ENCODE measurements at places on chromosomes 3 and 15.

GRCh38 chr3:156382458-156383346, 172.2 kb downstream of the SSR3 start:
- peak; percentile 4 for DNase-seq

DNA sequence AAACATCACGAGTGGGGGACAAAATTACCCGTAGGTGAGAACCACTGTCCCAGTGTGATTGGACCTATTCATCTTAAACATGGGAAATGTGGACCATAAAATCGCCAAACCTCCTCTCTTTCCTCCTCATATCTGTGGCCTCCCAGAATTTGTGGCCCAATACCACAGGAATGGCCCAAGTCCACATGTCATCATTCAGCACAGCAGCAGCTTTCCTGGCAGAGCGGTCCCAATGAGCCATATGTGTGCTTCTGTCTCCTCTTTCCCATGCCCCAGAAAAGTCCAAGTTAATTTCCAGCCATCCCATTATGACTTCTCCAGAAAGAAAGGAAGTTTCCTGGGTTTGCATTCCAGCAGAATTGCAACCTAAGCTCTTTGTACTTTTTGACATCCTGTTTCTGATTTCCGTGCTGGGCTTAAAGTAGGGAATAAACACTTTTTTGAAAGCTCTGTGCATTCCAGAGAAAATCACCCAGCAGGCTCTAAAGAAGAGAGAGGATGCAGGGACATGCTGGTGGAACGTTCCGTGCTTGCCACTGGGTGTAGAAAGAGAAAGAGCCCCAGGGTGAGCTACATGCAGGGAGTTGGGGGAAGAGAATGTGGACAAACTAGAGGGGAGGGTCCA, 259.4 kb upstream of the PROK2 start:
- DNase-seq = peak; percentile 62

DNA sequence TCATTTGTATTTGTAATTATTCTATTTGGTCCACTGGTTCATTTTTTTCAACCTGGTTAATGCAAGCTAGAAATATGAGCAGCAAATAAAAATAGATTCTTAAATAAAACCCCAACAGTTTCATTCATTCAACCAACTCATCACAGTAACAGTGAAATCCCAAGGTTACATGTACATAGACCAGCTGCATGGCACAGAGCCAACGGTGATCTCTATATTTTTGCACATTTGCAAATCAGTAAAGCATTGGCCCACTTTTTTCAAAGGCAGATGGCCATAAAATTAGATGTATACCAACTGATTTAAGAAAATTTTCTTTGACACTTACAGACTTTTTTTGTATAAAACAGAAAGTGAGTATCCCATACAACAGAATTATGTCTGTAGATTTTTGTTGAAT, 49.3 kb downstream of the STRIT1 start:
- DNase-seq = peak; percentile 16

DNA sequence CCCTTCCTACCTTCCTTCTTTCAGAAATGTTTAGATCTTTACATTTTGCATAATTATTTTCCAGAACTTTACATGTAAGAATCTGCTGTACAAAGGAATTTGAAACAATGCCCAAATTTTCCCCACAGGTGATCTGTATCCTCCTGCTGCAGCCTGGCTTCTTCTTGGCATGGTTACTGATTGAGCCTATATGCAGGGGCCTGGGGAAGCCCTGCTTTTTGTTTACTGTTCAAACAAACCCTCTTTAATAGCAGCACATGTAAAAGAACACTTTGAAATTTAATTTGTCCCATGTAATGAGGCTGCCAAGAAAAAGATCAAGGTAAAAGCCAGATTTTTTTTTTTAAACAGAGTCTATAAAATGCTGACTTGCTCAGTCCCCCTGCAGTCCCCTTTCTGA, 432.2 kb downstream of the TUSC7 start:
- DNase-seq = no peak

GRCh38 chr15:46555547-46555946, 920.7 kb downstream of the SQOR start:
- no peak for DNase-seq

GRCh38 chr3:13023971-13024764, 49.1 kb downstream of the IQSEC1 start:
- DNase-seq = no peak

DNA sequence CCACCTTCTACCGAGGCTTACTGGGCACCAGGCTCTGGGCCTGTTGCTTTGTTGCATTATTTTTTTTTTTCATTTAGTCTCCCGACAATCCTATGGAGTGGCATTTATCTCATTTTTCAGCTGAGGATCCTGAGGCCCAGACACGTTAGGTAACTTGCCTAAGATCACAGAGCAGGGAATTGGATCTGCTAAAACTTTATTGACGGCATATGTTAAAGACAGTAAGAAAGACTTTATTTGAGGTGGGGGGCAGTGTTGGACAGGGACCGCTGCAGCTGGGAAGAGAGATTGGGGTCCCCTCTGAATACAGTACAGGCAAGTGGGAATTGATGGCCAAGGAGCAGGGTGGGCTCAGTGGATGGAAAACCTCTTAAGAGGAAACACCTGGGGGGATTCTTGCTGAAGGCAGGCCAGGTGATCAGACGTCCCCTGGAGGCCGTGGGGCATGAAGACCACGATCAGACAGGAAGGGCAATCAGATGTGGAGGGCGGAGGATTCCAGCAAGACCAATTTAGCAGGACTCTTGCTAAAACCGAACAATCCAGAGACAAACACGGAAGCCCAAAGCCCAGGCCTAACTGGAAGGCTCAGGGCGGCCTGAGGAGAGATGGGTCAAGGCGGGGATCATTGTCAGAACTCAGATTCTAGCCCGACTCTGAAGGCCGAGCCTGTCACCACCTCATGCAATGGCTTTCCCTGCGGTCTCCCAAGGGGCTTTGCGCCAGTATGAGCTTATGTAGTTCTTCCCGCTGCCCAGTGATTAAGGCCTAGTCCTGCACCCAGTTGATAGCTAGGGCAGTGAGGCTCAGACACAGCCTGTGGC, 53.7 kb downstream of the RGMA start:
- no peak for DNase-seq

DNA sequence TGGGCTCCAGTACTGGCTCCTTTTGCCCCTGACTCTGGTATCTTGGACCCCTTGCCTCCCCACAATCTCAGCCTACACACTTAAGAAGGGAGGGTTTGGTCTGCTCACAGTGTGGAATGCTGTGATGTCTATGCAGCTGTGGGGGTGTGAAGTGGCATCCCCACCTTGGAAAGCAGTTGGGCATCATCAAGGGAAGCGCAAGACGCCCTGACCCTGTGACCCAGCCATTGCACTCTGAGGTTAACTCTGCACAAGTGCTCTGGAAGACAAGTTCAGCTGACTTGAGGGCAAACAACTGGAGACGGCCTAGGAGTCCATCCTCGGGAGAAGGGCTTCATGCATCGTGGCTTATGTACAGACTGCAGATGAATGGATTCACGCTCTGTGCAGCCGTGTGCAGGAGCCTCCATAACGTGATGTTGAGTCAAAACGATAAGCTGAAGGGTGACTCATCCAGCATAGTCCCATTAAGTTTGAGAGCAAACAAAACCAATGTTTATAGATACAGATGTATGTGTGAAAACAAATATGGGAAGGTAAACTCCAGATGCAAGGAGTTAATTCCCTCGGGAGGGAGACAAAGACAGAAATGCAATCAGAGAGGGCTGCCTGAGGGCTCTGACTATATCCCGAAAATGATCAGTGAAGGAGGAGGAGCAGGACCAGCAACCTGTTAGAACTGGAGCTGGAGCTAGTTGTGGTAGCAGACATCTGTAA, 86.8 kb downstream of the LSM3 start:
- DNase-seq = peak; percentile 34

DNA sequence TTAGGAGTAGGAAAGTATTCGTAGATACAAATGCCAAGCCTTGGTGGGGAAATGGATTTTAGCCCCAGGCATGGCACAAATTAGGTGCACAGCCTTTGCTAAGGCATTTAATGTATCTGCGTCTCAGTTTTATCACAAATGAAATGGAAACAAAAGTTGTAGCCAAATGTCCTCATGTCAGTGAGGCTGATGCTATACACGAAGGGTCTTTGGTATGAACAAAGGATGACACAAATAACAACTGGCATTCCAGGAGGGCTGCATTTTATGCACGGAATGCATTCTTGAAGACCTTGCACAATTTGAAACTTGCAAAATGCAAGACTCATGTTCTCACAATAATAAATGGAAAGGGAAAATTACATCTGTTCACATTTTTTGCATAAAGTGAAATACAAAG, 181.9 kb downstream of the SV2B start:
- DNase-seq = peak; percentile 27

- no peak for DNase-seq
These were observed 317.4 kb downstream of the FHIT start for GRCh38 chr3:60933824-60934223.

- no peak for DNase-seq
These were observed 13.8 kb upstream of the ATP2B2 start for GRCh38 chr3:10519236-10519635.

- peak; percentile 38 for DNase-seq
These were observed 118.1 kb downstream of the SLC25A26 start for GRCh38 chr3:66338927-66339326.

DNA sequence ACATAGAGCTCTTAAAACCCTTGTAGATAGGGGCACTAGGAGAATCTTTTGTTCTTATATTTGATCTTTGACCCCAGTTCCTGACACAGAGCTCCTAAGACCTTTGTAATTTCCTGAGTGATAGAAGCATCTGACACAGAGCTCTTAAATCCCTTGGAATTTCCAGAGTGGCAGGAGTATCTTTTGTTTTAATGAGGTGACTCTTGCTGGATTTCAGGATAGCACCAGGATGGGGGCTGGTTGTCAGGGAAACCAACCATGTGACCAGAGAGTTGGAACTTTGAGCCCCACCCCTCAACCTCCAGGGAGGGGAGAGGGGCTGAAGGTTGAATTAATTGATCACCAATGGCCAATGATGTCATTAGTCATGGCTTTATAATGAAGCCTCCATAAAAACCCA, 47.6 kb upstream of the ST8SIA2 start:
- no peak for DNase-seq

- DNase-seq = no peak
These were observed 374.1 kb downstream of the ERC2 start for GRCh38 chr3:56094170-56094569.

DNA sequence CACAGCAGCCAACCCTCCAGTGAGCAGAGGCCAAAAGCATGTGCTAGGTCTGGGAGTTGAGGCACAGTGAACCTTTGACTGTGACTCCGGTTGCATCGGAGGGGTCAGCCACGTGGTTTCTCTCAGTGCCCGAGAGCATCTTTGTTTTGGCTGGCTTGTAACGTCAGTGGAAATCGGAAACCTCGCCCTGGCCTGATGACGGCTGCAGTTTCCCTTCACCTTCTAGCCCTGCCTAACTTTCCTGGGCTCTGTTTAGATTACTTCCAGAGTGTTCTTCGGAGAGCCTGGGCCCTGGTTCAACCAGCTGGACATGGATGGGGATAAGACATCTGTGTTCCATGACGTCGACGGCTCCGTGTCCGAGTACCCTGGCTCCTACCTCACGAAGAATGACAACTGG, 56.6 kb downstream of the MESD start:
- DNase-seq = no peak

DNA sequence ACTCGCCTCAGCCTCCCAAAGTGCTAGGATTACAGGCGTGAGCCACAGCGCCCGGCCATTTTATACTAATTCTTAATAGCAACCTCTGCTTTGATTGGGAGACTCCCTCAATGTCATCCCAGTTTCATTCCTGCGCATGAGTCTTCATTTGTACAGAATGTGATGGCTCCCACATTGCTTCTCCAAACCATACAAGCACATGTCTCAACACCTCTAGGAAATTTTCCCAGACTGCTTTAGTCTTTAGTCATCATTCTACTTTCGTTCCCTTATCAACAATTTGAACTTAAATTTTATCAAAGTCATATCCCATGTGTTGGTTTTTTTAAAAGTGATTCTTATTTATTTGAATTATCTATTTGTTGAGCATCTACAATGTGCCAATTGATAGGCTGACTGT, 58.1 kb downstream of the SNX4 start:
- no peak for DNase-seq

- DNase-seq = peak; percentile 60
These were observed 22.0 kb upstream of the ANXA2 start for GRCh38 chr15:60419753-60420152.

GRCh38 chr3:188488801-188489200, 334.8 kb downstream of the LPP start:
- no peak for DNase-seq

- DNase-seq = no peak
These were observed 333.4 kb downstream of the RAP2B start for GRCh38 chr3:153495422-153495821.

- peak; percentile 90 for DNase-seq
These were observed 65.6 kb downstream of the RHCG start for GRCh38 chr15:89430530-89431341.

DNA sequence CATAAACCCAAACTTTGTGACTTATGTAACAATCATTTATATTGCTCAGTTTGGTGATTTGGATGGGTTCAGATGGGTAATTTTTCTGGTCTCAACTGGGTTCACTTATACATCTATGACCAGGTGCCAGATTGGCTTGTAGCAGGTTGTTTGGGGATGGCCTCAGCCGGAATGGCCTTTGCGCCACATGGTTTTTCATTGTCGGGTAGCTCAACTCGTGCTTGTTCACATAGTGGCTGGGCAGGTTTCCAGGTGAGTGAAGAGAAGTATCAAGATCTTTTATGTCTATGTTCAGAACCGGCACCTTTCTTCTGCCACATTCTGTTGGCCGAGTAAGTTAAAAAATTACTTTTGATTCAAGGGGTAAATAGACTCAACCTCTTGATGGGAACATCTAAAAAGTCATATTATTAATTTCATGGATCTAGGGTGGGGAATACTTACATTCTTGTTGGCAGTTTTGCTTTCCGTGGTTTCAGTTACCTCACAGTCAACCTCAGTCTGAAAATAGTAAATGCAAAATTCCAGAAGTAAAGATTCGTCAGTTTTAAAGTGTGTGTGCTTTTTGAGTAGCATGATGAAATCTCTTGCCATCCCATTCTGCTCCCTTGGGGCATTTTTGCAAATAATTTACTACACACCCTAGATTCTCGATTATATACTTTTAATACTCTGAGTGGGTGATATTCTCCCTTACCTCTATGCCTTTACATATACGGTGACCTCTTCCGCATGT, 745.7 kb upstream of the CCDC54 start:
- no peak for DNase-seq

DNA sequence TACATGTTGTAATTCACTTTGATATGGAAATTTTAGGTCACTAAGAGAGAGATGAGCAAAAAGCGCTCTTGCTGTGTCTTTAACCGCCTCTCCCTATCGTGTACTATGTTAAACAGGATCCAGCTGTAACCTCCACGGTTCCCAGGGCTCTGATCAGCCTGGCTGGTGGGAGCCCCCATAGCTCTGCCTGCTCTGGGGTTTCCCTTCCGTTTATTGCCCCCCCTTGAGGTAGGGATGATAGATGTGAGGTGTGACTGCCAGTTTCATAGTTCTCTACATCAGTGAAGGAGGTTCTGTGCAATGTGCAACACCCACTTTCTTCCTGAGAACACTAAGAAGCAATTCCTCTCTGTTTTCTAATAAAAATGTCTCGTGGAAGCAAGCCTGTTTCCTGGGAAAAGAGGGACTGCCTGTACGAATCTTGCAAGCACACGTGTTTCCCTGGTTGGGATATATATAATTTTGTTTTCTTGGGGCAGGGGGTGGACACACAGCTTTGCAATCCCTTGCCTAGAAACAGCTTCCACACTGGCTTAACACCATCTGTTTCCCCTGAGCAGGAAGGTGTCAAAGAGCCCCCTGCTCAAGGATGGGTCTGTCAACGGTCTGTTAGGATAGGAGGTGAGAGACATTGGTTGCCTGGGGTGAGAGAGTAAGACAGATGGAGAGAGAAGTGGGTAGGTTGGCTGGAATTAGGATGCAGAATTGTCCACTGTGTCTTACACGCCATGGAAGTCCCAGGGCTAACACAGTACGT, 23.8 kb downstream of the CORO2B start:
- no peak for DNase-seq

Measured in adipocyte (in vitro differentiated cells).